ENCODE measurements at places on chromosomes 4 and X.

DNA sequence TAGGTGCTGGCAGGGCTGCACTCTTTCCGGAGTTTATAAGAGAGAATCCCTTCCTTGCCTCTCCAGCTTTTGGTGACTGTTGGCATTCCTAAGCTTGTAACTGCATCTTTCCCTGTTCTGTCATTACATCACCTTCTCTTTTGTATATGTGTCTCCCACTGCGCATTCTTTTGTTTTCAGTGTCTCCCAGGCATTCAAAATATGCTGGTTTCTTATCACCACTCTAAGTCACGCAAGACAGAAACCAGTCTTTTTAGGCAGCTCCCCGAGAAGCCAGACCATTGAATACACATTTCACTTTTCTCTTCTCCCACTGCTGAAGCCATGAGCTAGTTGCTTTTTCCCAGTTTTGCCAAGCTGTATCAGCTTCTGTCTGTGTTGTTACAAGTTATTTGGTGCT is 71.0 kb downstream of the LAS1L start:
- DNase-seq, result no peak

GRCh38 chr4:53476232-53477037 is 99.0 kb downstream of the FIP1L1 start:
- no peak for DNase-seq

DNA sequence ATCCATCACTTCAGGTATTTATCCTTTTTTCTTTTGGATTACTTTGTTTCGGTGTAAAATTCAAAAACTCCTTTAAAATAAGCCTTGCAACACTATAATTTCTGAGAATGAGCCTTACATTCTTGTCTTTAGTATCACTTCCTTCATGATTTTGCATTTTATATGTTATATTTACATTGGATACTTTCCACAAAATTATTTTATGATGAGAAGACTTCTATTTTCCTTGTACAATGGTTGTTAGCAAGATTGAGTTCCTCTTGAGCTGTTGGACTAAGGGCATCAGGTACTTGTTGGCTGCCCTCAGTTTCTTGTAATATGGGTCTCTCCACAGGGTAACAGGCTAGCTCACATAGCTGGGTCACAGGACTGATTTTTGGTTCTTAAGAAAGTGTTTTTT is 22.7 kb upstream of the HPGDS start:
- DNase-seq, result no peak

DNA sequence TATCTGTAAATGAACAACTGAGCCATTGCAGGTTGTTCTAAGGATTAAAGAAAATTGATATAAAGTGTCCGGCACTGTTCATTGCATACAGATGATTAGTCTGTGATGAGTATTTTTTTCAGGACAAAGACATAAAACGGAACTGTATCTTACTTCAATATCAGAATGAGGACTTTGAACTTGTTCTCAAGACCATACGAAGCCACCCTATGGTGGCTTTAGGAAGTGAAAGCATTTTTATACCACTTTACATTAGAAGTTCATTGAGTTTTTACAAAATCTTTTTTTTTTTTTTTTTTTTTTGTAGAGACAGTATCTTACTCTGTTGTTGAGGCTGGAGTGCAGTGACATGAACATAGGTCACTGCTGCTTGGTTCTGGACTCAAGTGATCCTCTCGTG is 45.2 kb upstream of the TRIM2 start:
- DNase-seq, result no peak

GRCh38 chr4:85681221-85681657 is 206.3 kb downstream of the ARHGAP24 start:
- peak; percentile 94 for DNase-seq

DNA sequence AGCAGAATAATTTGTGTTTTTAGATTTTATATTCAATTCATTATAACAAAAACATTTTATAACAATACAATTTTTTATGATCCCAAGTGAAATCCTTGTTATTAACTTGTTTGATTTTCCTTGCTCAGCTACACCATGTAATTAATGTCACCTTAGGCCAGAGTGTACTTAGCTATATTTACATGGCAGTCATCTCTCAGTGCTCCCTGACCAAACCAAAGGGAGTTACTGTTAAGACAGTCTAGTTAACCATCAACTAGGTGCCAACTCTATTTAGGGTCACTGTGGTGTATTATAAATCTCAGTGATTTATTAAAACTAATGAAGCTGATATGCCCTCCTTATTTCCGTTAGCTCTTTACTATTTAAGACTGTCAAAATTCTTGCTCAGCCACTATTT is 44.4 kb downstream of the CCDC158 start:
- DNase-seq, result no peak

- no peak for DNase-seq
Measured at GRCh38 chr4:2296631-2297601, 35.0 kb upstream of the MXD4 start.

GRCh38 chrX:140733766-140734342 is 24.3 kb downstream of the LINC00632 start:
- DNase-seq, result peak; percentile 57

GRCh38 chrX:28398342-28398741 is 188.9 kb upstream of the IL1RAPL1 start:
- DNase-seq, result no peak
